ENCODE measurements at places on chromosomes 7 and 10.
A peak's percentile ranks its signal among the peaks of the same experiment; 100 is the strongest.

- DNase-seq = no peak
Measured at GRCh38 chr10:1440897-1441296, 296.4 kb downstream of the ADARB2 start.

DNA sequence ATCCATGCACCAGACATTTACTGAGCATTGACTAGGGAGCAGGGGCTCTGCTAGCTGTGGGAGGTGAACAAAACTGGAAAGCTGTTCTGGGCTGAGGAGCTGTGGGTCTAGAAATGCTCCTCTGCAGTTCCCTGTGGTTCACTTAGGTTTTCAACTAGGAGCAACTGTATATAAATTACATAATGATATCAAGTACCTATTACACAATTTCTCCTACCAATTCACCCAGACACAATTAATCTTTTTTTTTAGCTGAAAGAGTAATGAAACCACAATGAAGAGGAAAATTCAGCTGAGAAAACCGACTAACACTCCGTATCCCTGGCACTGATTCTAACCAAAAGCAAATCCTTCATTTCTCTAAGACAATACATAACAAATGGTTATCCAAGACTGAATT, 39.4 kb downstream of the COL28A1 start:
- DNase-seq = no peak

DNA sequence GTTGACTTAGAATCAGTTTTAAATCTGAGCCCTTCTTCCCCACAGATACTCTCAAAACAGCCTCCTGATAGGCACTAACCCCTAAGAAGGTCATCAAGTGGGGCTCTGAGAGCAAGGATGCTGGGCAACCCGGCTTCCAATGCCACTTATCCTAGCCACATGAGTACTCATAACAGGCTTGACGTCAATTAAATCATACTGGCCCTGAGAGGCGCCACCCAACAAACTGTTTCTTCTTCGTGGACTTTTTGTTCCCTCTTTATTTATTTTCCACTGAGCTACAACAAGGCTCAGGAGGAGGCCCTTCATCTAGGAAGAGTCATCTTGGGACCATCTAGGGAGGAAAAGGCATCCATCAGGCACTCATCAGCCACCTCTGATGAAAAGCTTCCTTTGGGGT, 255.9 kb downstream of the KCNMA1 start:
- DNase-seq = no peak

DNA sequence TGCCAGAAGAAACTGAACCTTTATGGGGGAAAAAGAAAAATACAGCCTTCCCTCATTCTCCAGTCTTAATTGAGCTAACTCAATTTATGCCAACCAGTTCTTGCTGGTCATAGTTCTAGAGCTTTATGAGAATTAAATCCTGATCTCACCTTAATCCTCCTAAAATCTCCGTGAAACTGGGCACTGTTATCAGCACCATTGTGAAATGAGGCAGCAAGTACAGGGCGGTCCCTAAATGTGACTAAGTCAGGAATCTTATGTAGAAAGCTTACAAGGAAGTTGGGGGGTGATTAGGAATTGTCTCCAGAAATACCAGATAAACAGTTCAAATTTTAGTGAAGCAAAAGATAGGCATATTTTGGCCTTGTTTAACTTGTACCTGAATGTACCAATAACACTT, 10.7 kb upstream of the INSYN2A start:
- no peak for DNase-seq

DNA sequence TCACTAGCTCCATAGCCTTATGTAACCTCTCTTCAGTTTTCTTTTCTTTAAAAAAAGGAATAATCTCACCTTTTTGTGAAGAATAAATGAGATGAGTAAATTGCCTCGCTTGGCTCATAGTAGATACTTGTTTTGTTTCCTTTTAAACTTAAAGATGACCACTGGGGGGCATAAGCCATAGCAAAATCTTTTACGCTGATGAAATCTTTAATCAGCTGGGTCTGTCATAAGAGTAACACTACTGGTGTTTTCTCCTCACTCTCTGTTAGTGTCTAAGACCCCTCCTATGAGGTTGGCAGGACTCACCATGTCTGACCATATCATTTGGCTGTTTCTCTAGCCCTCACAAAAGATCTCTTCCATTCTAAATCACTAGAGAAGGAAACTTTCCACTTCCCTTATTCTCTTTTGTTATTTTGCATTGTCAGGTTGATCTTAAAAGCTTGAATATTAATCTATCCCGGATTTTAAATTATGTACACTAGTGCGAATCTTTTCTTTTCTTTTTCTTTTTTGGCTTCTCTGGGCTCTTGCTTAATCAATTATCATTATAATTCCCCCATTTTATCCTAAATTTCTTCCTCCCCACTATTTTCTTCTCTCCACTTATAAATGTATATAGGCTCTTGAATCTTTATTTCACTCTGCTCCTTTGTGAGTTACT, 12.5 kb downstream of the STAG3 start:
- no peak for DNase-seq

GRCh38 chr10:1581189-1581588, 156.1 kb downstream of the ADARB2 start:
- DNase-seq = no peak

DNA sequence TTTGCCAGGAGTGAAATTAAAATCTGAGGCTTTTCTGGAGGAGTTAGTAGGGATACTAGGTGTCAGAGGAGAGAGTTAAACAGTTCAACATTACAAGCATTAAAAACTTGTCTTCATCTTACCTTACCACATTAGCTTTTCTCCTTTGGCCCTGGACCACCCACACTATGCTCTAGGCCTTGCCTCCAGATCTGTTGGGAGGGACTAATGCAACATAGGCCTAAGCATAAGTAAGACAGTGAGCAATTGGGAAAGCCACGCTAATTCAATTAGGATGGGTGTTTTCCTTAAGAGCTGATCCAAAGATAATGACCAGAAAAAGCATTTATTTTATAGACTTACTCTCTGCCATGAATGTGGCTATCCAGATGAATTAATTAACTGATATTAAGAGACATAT, 158.9 kb downstream of the ELMO1 start:
- DNase-seq = no peak

DNA sequence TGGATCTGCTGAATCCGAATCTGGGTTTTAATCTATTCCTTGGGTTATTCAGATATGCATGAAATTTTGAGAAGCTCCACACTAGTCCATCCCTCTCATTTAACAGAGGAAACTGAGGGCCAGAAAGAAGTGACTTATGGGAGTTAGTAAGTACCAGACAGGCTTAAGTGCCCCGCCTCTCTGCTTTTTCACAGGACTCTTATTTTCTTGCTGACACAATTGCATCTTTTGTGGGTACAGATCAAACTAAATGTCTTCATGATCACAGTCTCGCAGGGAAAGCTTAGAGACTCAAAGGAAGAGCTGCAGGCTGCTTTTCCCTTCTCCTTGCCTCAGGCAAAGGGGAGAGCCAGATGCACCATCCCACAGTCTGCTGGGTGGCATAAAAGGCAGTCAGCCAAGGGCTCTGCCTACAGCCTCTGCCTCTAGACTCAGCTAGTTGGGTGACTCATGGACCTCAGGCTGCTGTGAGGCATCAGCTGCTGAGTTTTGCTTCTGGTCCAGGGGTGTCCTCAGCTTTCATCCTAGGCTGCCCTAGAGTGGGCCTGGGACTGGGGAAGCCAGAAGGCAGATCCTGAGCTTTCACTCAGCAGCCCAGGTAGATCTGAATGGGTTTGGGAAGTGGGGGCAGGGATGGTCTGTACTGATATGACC, 11.6 kb downstream of the GOLGA7B start:
- DNase-seq = no peak

DNA sequence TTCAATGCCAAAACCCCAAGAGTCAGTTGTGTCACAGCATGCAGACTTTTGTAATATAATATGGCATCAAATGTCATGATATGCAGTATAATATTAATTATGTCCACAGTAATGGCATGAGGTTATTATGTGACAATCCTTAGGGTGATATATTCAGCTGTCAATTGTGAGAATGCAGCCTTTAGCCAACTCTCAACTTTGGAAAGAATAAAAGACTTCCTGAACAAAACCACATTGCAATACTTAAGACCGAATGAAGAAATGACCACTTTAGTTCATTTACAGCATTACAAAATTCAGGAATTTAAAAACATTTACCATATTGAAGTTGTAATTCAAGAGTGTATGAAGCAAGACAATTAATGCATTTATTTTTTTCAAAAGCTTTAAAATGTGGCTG, 45.4 kb downstream of the CPVL start:
- DNase-seq = no peak

GRCh38 chr10:48335788-48336187, 29.3 kb downstream of the MAPK8 start:
- DNase-seq = no peak

- no peak for DNase-seq
Measured at GRCh38 chr7:14403587-14403986, 414.1 kb upstream of the ETV1 start.

DNA sequence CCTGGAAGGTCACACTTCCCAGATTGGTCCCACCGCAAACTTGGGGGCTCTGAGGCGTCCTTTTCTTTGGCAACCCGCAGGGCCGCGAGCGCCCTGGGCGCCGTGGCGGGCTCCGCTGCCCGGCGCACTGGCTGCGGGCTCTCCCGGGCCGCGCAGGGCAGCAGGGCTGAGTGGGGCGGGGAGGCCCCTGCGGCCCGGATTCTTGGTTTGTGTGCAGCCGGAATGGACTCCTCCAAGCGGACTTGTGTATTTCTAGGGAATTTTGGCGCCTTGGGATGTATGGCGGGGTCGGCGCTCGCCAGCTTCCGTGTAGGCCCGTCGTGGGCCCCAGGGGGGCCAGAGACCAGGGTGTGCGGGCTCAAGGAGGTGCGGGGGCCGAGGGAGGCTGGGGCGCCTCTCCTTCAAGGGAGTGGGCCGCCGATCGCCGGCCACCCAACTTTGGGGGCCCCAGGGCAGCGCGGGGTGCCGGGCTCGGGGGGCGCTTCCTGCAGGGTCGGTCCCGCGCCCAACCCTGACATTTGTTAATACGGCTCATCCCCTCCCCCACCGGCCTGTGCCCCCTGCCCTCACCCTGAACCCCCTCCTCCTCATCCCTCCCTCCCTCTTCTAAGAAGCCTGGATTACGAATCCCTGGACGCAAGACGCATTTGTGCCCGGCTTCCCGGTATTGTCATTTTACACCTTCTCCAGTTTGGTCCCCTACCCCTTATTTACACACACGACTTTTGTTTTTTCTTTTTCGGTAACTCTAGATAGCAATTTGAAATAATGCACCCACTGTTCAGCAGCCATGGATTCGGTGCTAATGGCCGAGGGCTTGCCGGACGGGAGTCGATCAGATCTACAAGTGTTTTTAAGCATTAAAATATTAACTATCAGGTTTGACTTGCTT, 2.5 kb downstream of the TCF7L2 start:
- no peak for DNase-seq

DNA sequence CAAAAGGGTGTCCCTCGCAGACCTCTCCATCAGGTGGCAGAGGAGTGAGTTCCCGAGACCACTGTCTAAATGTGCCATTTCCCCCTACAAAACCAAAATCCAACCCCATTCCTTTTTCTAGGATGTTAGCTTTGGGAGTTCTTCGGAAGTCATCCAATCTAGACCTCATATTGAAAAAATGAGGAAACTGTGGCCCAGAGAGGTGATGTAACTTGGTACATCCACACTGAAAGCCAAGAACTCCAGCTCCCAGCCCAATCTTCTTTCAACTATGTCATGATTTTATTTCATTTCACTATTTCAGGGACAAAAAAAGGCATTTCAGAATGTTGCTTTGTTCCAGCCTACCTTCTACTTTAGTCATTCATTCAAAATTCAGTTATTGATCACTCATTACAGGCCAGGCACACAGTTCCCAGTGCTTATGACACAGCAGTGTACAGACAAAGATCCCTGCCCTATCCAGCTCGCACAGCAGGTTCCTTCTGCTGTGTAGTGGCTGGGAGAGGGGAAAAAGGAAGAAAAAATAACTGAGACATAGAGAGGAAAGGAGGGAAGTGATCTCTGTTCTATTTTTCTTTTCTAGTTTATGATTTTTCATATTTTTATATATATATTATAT, 35.8 kb downstream of the SCRN1 start:
- no peak for DNase-seq

- DNase-seq = no peak
Measured at GRCh38 chr7:140342727-140343514, 55.4 kb downstream of the SLC37A3 start.

DNA sequence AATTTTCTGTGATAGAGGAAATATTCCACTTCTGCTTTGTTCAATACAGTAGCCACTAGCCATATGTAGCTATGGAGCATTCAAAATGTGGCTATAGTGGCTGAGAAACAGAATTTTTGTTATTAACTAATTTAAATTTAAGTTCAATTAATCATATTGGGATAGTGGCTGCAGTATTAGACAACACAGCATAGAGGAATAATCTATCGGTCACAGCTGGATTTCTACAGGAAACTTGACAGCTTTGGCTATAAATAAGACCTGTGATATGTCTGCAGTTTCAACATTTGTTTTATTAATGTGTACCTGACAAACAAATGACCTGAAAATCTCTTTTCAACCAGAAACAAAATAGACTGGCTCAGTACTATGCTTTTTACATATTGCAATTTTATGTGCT, 953.2 kb downstream of the CNTNAP2 start:
- DNase-seq = no peak

DNA sequence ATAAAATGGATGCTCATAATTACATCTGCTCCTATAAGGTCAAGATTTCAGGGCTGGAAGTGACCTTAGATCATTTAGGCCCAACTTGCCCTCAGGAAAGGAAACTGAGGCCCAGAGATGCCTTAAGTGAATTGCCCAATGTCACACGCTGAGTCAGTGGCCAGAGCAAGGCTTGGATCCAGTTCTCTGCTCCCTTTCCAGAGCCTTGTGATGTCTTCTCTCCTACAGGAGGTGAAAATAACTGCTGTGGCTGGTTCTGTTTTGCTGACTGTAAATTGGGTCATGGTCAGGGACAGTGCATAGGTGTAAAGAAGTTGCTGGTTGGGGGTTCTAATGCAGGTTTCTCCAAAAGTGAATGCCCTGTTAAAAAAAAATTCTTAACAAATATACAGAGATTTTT, 91.3 kb downstream of the TCF7L2 start:
- DNase-seq = no peak

GRCh38 chr10:2509081-2509531, 558.2 kb upstream of the PFKP start:
- DNase-seq = no peak

- no peak for DNase-seq
Measured at GRCh38 chr7:47007471-47007870, 574.4 kb downstream of the TNS3 start.

GRCh38 chr7:36277249-36277542, 112.5 kb upstream of the ANLN start:
- no peak for DNase-seq

DNA sequence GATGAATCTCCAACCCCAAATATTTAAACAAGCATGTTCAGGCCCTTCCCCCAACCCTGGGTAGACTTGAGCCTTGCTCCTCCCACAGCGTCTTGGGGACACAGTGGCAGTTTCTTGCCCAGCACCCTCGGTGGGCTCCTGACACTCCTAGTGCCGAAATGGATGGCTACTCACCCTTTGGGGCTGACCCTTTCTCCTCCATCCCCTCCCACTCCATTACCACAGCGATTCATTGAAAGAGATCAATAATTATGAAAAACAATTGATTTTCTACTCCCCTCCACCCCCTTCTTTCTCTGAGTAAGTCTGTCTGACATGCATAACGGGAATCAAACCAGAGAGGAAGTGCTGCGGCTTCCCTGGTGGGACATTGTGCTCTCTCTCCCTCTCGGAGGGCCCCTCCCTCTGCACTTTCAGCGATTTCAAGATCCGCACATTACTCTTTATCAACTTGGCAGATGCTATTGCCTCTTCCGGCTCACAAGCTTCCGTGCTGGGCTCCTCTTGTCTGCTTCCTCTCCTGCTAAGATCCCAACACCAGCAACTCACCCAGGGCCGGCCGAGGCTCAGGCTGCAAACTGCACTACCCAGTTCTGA, 79.0 kb upstream of the PLXNA4 start:
- peak; percentile 32 for DNase-seq
